Hypothalamus (tissue), 51 donors: ENCODE measurements at places on chromosomes 1 and 21.

- DNase-seq: no peak
Observed at GRCh38 chr21:44920694-44921604, at the start of gene ITGB2. TSS of gene ITGB2 (minus strand) at chr21:44920899. CDS start at chr21:44910782, 10,117 bp downstream.

- no peak for DNase-seq
Observed at GRCh38 chr21:29418813-29419212, 120.1 kb downstream of the BACH1 start.

DNA sequence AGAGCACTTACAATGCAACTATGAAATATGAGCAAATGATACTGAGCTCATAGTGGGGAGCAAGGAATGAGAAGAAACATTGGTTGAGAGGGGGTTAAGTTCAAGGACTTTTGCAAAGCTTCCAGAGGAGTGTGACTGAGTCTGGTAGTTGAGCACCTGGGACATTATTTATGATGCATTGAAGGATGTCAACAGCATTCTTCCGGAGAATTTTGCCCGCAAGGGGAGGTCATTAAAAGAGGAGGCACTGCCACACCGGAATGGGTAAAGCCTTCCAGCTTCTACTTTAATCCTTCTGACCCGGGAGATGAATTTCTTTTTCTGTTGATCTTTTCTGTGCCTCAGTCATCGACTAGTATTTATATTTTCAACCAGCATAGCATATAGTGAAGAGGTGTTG, 208.4 kb upstream of the CAMK1G start:
- no peak for DNase-seq

DNA sequence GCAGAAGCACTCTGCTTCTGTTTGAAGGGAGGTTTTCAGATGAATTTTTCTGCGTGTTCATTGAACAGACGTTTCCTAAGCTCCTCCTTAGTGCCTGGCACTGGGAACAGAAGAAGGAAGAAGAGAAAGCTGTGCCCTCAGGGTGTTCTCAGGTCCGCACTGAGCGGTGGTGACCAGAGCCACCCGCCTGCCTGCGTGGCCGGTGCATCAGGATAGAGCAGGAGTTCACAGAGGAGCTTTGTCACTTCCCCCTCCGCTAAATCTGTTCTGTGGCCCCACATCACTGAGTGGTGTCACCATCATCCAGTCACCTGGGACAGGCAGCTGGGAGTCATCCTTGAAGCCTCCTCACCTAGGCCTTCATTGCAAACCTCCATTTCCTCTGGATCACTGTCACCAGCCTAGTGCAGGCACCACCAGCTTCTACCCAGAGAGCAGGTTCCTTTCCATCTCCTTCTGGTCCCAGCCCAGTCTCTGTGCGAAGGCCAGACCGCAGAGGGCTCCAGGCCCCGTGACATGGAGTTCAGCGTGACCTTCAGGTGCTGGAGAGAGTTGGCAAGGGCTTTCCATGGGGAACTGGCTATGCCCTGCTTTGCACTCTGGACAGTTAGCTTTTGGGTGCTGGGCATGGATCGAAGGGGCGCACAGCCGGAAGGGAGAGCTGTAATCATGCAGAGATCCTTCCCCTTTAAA, 21.7 kb downstream of the PARK7 start:
- DNase-seq: no peak

GRCh38 chr1:10599194-10599861, 124.6 kb downstream of the PEX14 start:
- DNase-seq: no peak

DNA sequence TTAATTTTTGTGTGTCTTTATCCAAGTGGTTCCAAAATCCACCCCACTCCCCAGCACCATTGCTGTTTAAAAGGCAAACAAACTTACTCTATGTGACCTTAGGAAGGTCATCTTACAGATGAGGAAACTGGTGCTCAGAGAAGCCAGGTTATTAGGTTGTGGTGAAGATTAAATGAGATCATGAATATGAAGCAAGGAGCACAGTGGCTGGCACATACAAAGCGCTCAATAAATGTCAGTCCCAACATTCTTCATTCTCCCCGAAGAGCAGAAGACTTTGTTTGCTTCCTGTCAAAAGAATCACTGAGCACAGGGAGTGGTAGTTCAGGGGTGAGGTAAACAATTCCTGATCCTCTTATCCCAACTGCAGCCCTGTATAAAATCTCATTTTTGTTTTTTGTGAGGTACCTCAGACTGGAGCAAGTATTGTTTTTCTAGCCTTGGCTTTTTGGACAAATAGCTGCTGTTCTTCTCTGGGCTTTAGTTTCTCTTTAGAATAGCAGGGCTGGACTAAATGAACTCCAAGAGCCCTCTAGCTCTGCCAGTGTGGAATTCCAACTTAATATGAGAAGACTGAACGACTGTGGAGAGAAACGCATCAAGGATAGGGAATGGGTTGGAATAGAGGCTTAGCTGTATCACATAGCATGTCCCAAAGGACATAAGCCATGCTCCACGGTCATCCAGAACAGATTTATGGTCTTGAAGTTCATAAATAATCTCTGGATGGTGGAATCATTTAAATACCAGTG, 455.3 kb upstream of the USP24 start:
- no peak for DNase-seq

DNA sequence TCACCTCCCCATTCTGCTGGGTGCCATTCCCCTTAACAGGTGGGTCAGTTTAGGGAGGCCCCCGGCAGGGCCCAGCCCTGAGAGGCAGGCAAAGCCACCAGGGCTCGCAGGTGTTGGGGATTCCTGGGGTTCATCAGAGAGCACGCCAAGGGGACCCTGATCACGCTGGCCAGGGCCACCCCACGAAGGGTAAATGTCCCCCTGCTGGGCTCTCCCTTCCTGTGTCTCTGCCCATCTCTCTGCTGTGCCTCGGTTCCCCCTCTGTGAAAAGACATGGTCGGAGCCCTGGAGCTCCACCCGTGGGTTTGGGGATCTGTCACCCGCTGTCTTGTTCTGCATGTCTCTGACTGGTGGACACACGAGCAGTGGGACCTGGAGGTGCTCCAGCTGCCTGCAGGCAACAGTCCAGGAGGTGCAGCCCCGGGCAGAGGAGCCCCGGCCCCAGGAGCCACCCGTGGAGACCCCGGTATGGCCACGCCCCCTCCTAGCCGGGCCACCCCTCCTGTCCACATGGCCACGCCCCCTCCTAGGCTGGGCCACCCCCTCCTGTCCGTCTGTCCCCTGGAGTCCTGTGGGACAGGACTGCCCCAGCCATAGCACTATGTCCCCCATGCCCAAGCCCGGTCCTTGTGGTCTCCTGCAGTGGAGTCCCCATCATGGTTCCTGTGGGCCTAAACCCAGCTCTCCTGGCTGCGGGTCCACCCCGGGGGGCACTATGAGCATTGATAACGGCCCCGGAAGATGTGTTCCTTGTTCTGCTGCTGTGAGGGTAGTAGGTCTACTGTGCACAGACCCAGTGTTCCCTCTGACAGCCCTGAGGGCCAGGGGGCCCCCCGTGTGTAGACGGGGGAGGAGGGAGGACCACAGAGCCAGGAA, 6.5 kb downstream of the AIRE start:
- no peak for DNase-seq

- no peak for DNase-seq
Observed at GRCh38 chr21:36904093-36904666, 62.3 kb downstream of the HLCS start.

GRCh38 chr1:186033847-186034271, 299.7 kb downstream of the HMCN1 start:
- DNase-seq: no peak

DNA sequence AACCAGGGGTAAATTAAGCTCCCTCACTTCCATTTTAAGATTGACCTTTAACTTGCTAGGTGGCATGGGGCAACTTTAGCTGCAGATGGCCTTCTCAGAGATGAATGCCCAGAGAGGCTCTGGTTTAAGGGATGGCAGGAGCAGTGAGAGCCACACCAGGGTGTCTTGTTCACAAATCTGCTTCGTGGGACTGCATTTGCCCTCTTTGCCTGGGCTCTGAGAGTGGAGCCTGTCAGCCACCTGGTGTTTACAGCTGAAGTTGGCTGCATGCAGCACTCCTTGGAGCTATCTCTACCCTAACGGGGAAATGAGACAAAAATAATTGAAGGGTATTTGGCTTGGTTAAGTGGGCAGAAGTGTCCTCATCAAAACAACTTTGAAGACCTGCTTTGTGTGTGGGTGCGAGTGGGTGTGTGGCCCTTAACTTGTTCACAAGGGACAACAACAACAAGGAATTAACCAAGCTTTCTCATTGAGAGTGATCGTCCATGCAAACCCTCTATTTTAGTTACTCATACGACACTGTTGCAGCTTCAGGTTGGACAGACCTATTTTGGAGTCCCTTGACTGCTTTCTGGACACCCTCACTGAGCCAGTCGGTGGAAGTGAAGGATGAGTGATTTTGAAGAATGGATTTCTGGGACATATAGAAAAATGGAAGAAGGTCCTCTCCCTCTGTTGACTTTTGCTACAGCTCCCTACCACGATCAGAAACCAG, 29.8 kb downstream of the PGM1 start:
- DNase-seq: no peak
